ENCODE measurements at places on chromosomes 12 and 14.
A peak's percentile ranks its signal among the peaks of the same experiment; 100 is the strongest.

GRCh38 chr12:58026426-58026825 is 85.1 kb downstream of the ATP23 start:
- DNase-seq: no peak

DNA sequence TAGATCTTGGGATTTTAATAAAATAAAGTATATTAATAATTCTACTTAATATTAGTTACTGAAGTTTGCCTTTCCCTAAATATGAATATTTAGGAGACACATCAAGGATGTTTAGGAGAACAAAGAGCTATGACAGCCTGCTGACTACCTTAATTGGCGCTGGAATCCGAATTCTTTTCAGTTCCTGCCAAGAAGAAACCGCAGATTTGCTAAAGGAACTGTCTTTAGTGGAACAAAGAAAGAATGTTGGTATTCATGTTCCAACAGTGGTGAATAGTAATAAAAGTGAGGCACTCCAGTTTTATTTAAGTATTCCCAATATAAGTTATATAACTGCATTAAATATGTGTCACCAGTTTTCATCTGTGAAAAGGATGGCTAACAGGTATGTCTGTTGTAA is 54.5 kb downstream of the MIS18BP1 start:
- no peak for DNase-seq

DNA sequence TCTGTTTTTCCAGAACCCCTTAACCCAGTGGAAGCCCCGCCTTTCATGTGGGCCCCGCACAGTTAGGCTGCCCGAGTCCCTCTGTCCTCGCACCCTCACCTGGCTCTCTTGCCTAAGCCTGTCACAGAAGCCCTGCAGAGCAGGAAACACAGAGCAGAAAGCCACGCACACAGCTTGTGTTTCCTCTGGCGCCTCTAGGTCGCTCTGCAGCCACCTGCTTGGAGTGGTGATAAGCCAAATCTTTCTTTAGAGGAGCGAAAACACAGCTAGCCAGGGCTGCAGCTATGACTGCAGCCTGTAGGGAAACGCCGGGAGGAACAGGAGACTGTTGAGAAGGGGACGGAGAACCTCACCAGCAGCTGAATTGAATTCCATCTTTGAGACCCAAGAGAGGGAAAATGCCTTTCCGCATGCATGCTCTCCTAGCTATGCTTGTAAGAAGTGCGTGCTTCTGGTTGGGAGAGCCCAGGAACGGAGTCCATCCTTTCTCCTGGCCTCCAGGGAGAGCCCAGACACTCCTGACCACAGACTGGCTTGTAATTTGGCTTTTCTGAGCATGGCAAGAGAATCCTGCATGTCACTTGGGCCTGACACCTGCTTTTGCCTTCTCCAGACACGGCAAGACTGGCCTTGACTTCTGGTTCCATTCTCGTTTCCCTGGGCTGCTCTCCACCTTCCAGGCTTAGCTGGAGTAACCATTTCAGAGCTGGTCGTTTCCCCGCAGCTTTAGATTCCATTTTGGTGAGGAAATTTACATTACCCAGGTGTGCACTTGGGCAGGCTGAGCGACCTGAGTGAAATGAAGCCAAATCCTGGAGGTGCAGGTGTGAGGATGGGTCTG is 301.6 kb downstream of the CACNA1C start:
- no peak for DNase-seq

- DNase-seq: no peak
These were observed 37.7 kb upstream of the DUSP6 start for GRCh38 chr12:89389755-89390661.

DNA sequence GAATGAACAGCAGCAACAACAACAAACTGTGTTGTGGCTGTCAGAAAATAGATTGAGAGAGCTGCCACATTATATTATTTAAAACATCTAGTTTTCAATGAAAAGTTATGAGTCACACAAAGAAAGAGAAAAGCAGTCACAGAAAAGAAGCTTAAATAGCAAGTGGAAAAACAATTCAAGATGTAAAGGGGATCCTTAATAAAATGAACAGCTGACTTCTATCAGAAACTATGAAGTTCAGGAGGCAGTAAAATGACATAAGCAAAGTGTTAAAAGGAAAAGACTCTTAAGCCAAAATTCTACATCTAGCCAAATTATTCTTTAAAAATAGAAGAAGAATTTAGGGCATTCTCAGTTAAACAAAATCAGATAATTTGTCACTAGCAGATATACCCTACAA is 5.6 kb downstream of the CLEC14A start:
- DNase-seq: no peak

DNA sequence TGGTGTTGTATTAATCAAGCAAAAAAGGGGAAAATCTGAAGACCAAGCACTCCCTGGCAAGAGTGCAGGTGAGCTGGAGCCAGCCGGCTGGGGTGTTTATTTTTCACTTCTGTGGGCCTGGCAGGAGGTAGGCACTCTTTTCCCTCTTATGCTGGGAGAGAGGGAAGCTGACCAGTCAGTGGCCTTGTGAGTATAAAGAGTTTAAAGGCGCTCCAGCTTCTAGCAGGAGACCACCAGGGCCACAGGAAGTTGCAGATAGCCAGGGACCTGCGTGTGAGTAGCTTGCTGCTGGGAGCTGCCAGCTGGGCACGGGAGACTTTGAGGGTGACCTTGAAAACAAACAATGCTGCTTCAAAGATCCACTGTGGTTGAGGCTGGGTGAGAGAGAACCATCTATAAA is 217.4 kb upstream of the PWP1 start:
- no peak for DNase-seq

GRCh38 chr14:51335531-51335930 is 95.5 kb downstream of the TMX1 start:
- no peak for DNase-seq

DNA sequence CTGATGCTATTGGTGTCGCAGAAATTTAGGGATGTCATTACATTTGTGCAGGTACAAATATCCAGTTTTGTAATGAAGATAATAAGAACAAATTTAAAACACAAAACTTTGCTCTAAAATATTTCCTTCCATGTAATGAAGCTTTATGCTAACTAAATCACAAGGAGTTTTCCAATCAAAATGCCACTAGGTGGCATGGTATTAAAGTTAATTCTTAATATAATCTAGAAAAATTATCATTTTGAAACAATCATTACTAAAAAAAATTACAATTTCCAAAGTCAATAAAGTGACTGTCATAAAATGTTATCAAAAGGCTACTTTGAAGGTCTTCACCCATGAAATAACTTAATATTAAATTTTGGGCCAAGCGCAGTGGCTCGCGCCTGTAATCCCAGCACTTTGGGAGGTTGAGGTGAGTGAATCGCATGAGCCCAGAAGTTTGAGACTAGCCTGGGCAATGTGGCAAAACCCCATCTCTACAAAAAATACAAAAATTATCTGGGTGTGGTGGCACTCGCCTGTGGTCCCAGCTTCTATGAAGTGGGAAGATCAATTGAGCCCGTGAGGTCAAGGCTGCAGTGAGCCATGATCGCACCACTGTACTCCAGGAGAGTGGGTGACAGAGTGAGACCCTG is 77.4 kb downstream of the KIF21A start:
- DNase-seq: no peak

DNA sequence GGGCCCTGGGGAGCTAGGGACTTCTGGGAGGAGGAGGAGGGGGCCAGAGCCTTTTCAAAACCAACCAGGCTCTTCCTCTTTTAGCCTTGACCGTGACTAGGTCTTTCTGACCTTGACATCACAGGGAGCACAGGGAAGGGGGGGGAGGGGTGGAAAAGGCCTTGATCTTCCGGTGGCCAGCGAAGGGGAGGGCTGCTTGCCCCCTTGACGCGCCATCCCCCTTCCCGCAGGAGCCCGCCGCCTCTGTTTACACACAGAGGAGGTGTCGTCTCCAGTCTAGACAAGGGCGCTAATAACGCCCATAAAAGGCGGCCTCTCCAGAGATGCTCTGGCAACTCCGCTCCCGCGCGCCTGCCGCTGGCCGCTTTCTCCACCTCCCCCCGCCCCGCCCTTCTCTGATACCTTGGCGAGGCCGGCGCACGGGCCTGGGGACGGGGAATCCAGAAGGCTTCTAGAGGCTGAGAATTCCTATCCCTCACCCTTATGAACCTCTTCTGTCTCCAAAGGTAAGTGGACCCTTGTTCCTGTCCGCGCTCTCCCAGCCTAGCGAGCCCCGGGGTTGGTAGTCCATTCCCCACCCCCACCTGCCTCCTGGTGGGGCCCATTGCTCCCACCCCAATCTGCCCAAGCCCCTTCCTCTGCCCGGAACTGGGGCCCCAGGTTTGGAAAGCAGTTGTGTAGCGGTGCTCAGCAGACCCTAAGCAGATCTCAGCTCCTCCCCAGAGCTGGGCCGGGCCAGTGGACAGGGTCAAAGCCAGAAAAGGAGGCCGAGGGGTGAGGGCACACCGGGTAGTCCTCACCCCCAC is 4.9 kb upstream of the HOXC12 start:
- no peak for DNase-seq

- no peak for DNase-seq
These were observed 108.7 kb upstream of the HIF1A start for GRCh38 chr14:61586544-61587055.

DNA sequence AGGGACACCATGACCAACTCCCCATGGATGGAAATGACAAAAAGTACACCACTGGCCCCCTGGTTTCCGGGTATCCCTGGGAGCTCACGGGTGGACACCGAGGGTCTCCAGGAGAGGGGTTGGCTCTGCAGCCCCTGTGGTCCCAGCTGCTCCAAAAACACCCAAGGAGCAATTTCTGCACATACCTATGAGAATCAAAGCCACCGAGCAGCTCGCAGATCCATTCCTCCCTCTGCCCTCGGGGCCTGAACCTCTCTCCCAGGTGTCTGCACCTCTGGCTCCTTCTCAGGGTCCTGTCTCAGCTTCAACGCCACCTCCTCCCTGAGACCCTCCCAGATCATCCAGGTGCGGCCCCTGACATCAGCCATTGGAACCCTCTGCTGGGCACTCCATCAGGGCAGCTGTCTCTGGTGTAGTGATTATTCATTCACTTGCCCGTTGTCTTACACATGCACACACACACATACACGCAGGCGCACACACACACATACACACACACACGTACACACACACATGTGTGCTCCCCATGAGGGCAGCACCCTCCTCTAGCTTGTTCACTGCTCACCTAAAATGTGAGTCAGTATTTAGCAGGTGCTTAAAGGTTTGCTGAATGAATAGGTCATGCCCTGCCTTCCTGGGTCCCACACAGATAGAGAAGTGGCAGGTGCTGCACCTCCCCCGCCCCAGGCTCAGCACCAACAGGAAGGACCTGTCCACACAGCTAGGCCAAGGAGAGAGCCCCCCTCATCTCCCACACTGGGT is 5.9 kb downstream of the RIMBP2 start:
- DNase-seq: peak; percentile 26

DNA sequence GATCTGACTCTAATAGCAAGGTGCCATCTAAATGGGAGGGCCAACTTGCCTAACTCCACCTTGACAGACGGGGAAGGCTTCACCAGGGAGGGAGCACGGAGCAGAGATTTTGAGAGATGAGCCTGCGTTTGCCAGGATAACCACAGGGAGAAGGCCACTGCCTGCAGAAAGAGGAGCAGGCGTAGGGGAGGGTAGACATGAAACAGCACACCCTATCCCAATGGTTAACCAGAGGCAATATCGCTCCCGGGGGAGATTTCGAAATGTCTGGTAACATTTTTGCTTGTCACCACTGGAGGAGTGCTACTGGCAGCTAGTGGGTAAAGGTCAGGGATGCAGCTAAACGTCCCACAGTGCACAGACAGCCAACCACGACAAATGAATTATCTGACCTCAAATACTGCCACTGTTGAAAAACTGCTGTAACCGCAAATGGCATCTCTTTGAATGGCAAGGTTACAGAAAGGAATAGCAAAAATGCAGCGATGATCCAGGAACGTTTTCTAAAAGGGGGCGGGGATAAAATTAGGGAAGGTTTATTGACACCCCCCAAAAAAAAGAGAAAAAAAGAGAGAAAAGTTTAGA is 126.0 kb upstream of the ATF7IP start:
- DNase-seq: no peak
